Activated T-cell treated with anti-CD3 and anti-CD28 coated beads, Interleukin-2, amount 50 U/mL, for 24 hours (primary cell): ENCODE measurements at places on chromosomes 4 and X.

GRCh38 chr4:10982305-10982704 is 297.7 kb upstream of the CLNK start:
- H3K27ac ChIP-seq, result no peak overlapping the region
- peaks cover 11% of the 10 kb centered on the region for H3K4me1 ChIP-seq
- H3K27me3 ChIP-seq, result no peaks in the 10 kb centered on the region
- no peak overlapping the region for H3K4me3 ChIP-seq
- no peak for DNase-seq

- no peak overlapping the region for H3K27ac ChIP-seq
- peaks cover 9% of the 10 kb centered on the region for H3K27me3 ChIP-seq
- no peaks in the 10 kb centered on the region for H3K4me1 ChIP-seq
- no peak for DNase-seq
- H3K4me3 ChIP-seq, result no peak overlapping the region
These were observed 224.0 kb upstream of the LNX1 start for GRCh38 chr4:53815281-53815680.

DNA sequence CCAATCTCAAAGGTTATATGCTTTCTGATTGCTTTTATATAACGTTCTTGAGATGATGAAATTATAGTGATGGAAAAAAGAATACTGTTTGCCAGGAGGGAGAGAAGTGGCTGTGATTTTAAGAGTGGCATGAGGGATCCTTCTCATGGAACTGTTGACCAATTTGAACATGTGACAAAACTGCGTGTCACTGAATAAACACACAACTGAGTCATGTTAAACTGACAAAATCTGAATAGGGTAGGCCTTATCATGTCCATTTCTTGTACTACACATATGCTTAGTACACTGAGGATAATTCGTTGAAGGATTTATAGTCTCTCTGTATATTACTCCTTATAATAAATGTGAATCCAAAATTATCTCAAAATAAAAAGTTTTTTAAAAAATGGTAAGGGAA is 22.2 kb upstream of the HSPA4L start:
- H3K4me3 ChIP-seq, result no peak overlapping the region
- DNase-seq, result no peak
- H3K27me3 ChIP-seq, result no peaks in the 10 kb centered on the region
- no peaks in the 10 kb centered on the region for H3K4me1 ChIP-seq
- no peak overlapping the region for H3K27ac ChIP-seq

- peaks cover 7% of the 10 kb centered on the region for H3K4me1 ChIP-seq
- H3K36me3 ChIP-seq, result no peaks in the 10 kb centered on the region
- peaks cover 4% of the 10 kb centered on the region for H3K27me3 ChIP-seq
- no peak for DNase-seq
- no peak overlapping the region for H3K27ac ChIP-seq
- no peak overlapping the region for H3K4me3 ChIP-seq
These were observed 92.6 kb downstream of the NSUN7 start for GRCh38 chr4:40842318-40842717.
